Activated CD4-positive, alpha-beta T cell treated with anti-CD3 and anti-CD28 coated beads, Interleukin-2, amount 10 ng/mL, durations not matched to agents 24 days and 14 days (primary cell): ENCODE measurements at places on chromosomes 3 and 15.

GRCh38 chr3:141228395-141228794, 3.2 kb upstream of the PXYLP1 start:
- DNase-seq, result no peak

- DNase-seq, result no peak
Observed at GRCh38 chr15:46502667-46503066, 867.8 kb downstream of the SQOR start.

DNA sequence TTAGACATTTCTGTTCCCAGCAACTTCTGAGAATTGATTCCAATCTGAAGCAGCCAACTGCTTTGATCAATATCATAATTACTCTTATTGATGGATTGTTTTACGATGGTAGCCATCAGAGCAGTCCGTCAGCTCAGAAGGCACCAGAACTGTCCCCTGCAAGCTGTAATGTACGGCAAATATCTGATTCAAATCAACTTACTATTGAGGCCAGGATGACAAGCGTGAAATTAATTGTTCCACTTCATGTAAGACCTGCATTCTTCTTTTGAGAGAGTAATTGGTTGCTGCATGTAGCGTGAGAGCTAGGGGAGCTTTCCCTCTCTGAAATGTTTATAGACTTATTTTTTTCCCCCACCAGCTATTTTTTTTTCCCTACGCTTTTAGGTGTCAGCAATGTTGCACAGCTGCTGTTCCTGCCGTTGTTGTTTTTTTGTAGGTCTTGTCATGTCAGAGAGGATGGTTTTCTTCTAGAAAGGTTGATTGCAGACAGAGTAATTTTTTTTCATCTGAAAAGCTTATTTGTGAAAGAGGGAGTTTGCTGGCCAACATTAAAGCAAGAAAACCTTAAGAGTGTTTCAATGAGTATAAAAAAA, 134.9 kb downstream of the CACNA2D3 start:
- no peak for DNase-seq

- no peak for DNase-seq
Observed at GRCh38 chr15:80870893-80871292, 91.7 kb downstream of the CEMIP start.

- DNase-seq, result no peak
Observed at GRCh38 chr15:67006083-67007065, 59.0 kb upstream of the SMAD3 start.

DNA sequence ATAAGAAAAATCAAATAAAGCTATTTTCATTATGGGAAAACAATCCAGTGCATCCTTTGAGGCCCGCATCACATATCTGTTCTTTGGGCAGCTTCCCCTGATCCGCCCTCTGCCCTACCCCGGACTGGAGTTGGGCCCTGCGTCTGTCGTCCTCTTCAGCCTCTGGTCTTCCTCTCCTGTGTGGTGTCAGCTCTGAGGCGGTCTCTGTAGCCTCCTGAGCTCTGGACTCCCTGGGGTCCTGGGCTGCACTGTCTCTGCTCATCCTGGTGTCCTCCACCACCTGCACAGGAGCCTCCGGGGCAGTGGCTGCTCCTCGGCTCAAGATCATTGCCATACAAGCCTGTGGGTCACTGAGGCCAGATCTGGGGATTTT, 7.4 kb upstream of the SNX22 start:
- DNase-seq, result no peak

GRCh38 chr3:140023616-140024530, 88.9 kb downstream of the CLSTN2 start:
- no peak for DNase-seq

- peak; percentile 77 for DNase-seq
Observed at GRCh38 chr3:141231952-141232823, 563 bp downstream of the PXYLP1 start.

- no peak for DNase-seq
Observed at GRCh38 chr3:194245474-194245873, 105.7 kb downstream of the CPN2 start.

- DNase-seq, result peak; percentile 79
Observed at GRCh38 chr3:88150371-88150770, 612 bp downstream of the C3orf38 start.

DNA sequence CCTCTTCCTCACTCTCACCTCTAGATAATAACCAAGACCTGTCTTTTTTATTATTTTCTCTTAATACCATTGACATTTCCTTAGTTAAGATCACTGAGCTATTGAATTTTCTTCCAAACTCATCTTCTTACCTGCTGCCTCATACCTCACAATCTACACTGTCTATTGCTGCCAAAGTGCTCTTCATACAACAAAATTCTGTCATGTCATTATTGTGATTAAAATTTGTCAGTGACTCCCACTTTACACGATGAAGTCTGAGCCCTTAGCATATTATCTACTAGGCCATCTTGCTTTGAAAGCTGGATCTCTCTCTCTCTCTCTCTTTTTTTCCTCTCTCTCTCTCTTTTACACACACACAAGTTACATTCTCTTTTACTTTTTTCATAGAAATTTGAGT, 73.3 kb downstream of the NSUN3 start:
- no peak for DNase-seq

DNA sequence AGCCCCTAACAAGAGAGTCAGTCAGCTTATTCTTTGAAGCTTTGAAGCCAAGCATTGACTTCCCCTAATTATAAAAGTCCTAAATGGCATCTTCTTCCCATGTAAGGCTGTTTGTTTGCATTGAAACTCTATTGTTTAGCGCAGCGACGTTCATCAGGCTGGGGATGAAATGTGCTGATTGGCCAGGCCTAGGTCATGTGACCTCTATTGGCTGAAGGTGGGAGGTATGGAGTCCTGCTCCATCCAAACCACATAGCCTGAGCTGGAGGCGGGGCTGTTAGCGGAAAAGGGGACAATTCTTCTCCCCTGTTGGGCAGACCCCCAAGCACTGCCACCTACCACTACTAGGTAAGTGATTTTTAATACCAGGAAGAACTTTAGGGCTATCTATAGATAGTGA, 145.3 kb upstream of the PRR23C start:
- DNase-seq, result no peak

GRCh38 chr3:128238184-128238489, 84.9 kb downstream of the EEFSEC start:
- DNase-seq, result no peak

DNA sequence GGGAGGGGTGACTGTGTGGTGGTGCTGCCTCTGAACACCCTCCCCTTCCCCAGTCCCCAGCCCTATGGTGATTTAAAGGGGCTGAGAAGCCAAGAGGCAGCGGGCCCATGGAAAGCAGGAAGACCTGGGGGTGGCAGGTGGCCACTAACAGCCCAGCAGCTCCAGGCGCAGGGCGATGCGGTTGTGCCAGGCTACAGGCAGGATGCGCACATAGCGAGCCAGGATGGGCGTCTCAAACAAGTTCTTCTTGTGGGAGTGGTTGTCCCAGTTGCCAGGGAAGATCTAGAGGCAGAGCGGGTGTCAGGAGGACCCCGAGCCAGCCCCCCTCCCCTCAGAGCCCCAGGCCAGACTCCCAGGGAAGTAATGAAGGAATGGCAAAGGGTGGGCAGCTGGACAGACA, 3.9 kb upstream of the HAPLN3 start:
- no peak for DNase-seq

GRCh38 chr3:1953536-1953935, 145.1 kb upstream of the CNTN4 start:
- DNase-seq, result no peak

GRCh38 chr3:100875239-100875638, 118.0 kb downstream of the ABI3BP start:
- DNase-seq, result no peak

DNA sequence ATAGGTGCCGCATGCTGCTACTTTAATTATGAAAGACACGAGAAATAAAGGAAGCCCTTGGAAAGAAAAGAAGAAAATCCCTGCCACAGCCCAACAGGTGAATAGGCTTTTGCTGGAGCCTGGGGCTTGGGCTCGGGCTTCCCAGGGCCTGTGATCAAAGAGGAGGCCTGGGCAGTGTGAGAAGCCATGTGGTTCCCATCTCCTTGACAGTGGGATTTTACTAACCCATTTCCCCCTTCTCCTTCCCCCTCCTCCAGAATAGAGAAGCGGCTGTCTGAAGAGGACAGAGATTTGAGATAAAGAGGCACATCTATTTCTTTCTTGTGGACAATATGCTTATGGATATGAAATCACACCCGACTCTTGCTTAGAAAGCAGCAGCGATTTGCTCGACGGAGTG, 369.1 kb downstream of the MCTP2 start:
- DNase-seq, result no peak

DNA sequence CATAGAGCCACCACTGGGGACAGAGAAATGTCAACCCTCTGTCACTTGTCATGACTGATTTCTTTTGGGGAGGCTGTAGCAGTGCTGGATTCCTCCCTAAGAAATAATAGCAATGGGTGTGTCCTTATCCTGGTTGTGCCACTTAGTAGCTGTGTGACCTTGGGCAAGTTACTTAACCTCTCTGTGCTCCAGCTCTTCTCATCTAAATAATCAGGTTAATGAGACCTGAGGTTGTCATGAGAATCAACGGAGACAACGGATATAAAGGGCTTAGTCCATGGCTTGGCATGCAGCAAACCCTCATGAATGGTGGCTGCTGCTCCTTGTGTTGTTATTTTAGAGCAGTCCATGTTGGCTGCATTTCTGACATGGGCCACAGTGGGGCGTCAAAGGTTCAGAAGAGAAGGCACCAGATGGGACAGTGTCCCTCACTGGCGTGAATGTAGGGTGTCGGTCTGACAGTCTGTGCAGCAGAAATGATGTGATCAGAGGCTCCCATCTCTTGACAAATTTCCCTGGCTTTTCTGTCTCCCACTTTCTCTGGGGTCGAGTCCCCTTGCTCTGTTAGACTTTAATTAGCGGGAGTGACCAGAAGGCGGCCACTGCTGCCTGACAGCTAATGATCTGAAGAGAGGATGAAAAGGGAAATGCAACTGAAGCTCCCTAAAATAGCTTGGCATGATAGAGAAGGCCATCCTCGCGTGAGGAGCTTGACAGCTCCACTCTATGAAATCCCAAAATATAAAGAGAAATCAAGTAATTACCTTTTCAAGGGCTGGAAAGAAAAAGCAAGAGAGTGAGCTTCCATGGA, 209.4 kb downstream of the CADPS start:
- DNase-seq, result peak; percentile 69

GRCh38 chr3:124628863-124629262, 101.4 kb upstream of the UMPS start:
- DNase-seq, result no peak

- no peak for DNase-seq
Observed at GRCh38 chr15:39115379-39116057, 465.4 kb upstream of the THBS1 start.

- DNase-seq, result no peak
Observed at GRCh38 chr15:60784483-60785254, 305.7 kb upstream of the ICE2 start.

DNA sequence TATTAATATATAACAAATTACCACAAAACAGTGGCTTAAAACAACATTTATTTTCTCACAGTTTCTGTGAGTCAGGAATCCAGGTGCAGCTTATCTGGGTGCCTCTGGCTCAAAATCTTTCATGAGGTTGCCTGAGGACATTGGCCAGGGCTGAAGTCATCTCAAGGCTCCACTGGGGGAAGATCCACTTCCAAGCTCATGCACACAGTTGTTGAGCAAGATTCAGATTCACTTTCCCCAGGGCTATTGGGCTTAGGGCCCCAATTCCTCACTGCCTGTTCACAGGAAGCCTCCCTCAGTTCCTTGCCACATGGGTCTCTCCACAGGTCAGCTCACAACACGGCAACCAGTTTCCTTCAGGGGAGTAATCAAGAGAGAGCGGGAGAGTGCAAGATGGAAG, 35.0 kb downstream of the RFTN1 start:
- DNase-seq, result no peak

DNA sequence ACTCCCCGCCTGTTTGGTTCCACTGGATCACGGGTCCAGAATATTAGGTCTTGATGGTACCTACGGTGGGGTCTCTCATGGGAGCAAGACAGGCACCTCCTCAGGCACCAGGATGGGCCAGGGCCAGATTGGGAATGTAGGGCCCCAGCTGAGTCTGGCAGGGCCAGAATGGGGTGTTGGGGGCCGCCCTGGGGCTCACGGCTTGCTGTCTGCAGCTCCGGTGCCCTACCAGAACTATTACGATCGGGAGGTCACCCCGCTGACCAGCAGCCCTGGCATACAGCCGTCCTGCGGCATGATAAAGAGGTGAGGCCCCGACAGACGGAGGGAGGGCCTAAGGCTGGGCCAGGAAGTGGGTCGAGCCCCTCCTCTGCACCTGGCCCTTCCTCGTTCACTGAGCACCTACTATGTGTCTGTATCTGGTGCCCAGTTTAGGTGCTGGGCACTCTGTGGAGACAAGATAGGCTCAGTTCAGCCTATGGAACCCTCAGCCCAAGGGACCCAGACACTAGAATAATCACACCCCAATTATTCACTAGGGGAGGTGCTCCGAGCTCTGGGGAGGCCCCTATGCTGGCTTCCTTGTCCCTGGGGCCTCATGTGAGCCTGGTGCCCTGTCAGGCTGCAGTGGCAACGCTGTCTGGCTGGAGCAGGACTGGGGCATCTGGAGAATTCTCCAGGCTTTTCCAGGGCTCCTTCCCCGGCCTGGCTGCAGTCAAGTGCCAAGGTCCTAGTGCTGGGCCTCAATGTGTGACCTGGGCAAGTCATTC, 37.9 kb downstream of the PSTPIP1 start:
- no peak for DNase-seq

GRCh38 chr15:75158402-75158801, 43.3 kb upstream of the C15orf39 start:
- no peak for DNase-seq

DNA sequence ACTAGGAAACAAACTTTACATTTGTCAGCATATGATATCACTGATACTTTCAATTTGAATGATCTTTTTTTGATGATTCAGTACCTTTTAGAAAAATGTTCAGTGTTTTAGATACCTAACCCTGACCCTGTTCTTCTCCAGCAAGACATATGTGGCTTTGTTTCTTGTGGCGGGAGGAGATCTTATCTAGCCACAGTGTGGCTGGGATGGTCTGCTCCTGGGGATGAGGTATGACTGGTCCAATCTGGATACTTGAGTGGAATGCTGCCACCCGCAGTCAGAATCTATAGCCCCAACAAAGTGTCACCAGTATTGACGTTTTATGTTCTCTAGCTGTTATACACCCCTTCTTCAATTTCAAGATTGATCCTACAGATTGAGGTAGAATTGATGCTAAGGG, 439.0 kb upstream of the GOLIM4 start:
- DNase-seq, result no peak

- no peak for DNase-seq
Observed at GRCh38 chr3:183018421-183019192, 38.3 kb upstream of the DCUN1D1 start.

DNA sequence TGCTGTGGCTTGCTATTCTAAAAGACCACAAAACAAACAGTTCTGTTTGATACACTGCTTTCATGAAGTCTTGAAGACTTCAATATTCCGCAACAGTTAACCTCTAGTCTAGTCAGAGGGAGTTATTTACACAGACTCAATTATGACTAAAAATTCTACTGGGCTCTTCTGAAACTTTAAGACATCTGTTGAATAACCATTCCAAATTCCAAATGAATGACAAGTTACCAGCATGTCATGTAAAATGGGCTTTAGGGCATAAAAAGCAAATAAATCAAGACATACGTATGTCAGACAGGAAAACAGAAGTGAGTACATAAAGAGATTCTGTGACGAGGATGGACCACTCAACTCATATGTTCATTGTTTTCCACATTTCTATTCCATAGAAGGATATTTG, 93.9 kb downstream of the PLOD2 start:
- no peak for DNase-seq
